Activated gamma-delta T cell treated with anti-CD3 and anti-CD28 coated beads, Interleukin-2, amount 50 U/mL, for 16 hours (primary cell): ENCODE measurements at places on chromosomes 11 and 22.

DNA sequence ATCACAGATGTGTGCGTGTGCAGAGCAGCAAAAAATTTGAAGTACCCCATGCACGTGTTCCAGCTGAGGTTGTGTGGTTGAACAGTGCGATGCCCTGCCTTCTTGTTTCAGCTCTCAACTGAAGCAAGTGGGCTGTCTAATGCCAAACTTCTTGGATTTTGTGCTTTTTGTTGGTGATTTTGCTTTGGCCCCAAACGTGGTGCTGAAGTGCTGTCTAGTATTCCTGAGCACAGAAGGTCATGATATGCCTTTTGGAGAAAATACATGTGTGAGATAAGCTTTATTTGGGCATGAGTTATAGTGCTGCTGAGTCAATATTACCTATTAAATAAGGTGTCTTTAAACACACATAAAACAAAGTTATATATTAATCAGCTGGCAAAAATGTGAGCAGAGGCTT lies 14.1 kb downstream of the YDJC start:
- DNase-seq: no peak

- DNase-seq: no peak
Measured at GRCh38 chr22:33535937-33536875, 384.1 kb downstream of the LARGE1 start.

DNA sequence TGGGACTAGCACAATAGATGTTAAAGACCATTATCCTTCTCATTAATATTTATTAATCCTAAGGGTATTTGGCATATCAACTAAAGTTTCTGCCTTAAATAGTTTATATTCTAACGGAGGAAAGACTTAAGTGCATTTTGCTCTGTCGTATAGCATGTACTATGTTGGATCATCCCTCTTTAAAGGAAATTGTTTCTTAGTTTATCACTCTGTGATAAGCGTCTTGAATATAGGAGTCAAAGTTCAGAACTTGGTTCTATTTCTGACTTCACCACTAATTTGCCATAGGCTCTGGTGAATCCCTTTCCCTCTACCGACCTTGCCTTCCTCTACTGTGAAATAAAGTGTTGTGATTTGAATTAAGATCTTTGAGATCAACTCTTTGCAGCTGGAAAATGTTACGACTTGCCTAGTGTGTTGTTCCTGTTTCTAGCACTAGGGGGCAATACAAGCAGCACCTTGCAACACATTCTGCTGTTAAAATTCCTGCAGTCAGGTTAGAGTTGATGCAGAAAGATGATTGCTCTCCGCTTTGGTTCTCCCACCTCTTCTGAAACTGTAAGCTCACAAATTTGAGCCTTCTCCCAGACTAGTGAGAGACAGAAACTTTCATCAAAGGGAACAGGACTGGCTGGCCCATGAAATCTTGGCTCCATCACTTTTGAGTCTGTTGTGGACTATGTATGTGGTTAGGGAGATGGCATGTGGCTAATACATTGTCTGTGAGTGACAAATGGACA lies 27.8 kb upstream of the ZNRF3 start:
- DNase-seq: peak; percentile 31

DNA sequence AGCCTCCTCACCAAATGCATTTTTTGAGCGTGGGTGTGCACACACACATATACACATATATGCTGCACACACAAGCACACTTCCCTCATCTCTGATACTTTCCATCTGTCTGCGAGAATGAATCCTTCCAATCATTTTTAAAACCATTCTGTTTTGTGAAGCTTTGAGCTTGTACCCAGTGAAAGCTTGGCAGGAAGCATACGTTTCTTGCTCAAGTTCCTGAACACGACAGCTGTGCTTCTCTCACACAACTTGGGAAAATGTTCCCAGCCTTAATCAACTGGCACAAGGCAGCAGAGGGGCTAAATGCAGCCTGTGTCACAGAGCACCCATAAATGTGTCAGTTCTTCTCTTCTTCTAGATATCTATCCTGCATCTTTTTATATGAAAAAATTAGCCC lies 524.0 kb upstream of the KIRREL3 start:
- DNase-seq: no peak

DNA sequence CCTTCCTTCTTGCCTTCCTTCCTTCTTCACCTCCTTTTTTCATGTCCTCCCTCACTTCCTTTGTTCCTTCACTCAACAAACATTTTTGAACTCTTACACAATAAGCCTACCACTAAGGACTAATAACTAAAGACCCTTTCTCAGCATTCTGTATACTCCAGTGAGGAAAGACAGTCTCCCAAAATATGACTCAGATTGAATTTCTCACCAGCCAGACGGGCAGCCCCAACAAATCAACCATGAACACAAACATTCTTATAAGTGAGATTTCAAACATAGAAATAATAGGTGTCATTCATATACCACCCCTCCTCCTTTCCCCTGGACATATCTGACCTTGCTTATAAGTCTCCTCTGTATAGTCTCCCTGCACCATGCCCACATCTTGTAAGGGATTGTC lies 1079.7 kb downstream of the OPCML start:
- no peak for DNase-seq

GRCh38 chr11:118851970-118852369 lies 31.7 kb upstream of the CXCR5 start:
- DNase-seq: no peak

- DNase-seq: no peak
Measured at GRCh38 chr11:103125462-103125861, 16.2 kb downstream of the DYNC2H1 start.
